Head of caudate nucleus (tissue), 42 donors: ENCODE measurements at places on chromosomes 12 and 14.

DNA sequence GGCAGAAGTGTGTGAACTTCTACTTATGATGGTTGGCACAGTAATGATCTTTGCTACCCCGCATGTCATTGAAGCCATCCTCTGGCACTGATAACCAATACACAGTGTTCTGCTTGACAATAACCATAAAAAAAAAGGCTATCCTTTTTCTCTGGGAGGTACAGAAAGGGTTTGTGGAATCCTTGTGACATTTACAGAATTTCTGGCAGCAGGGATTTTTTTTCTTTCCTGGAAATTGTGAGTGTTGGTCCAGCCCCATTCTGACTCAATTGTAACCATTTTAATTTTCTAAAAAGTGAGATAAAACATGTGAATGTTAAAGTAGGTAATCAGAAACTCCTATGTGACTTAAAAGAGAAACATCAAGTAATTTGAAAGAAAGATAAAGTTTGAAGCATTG, 943.8 kb downstream of the TMTC2 start:
- no peak for DNase-seq

DNA sequence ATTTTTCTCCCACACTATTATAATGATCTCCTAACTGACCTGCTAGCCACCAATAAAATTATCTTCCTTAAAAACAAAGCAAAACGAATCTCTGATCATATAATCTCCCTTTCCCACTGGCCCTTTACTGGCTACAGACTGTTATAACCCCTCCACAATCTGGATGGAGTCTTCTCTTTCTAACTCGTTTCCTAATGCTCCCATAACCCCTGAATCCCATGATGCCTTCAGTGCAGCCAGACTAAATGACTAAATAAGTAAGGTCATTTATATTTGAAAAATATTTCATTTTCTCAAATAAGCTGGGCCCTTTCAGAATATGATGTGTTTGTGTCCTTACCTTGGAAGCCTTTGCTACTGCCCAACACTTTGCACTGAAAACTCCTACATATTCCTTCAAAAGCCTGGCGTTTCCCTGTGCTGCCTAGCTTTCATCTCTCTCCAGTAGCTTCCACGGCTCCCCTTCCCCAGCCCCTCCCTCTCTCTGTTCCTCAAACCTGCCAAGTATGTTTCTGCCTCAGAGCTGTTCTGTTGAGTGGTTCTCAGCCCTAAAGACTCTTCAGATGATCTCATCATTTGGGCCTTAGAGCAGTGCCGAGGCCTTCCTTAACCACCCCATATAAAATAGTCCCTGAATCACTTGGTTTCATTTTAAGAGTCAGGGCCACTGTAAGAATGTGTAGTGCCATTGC, 91.7 kb downstream of the MYRFL start:
- no peak for DNase-seq

GRCh38 chr12:68276402-68276930, 23.1 kb upstream of the IL22 start:
- DNase-seq, result no peak

DNA sequence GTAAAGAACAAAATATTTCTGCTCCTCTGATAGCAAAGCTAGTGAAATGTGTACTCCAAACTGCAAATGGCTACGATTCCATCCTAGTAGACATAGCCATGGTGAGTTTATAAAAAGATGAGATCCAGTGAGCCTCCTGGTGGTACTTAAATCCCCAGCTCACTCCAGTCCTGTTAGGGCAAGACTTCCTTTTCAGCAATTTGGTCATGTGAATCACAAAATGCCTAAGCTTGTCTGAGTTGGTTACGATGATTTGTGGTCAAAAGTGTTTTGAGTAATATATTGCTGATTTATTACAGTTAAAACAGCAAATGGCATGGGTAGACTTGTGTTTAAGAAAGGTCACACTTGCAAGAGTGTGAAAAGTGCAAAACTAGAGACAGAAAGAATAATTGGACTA, 102.7 kb upstream of the NAV3 start:
- no peak for DNase-seq

DNA sequence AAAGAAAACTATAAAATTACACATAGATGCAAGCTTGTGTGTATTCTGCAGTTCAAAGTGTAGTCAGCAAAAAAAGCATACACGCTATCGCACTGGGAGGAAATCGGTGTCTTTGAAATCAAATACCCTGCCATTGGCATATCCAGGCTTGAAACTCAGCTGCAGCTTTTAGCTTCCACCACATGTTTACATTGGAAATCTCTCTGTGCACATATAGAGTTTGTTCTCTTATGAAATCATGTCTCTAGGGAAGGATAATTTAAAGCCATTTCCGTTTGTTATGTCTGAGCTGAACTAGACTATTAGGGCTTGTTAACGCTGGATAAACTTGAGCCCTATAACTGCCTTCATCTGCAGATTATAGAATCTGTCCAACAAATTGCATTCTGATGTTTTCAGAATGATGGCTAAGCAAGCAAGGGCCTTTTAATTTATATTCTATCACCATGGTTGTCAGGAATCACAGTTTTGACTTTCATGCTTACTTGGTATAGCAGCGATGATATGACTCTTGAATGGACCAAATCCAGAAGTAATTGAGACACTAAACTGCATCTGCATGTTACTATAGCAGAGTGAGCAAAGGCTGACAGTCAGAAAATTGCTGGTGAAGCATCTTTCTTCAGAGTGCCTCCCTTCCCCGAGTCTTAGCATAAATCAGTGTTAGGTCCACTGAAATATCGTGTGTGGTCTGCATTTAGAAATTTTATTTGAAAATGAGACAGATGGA, 442.8 kb downstream of the ZFP36L1 start:
- DNase-seq, result no peak

- DNase-seq, result no peak
Observed at GRCh38 chr14:94787092-94787491, 17.2 kb upstream of the GSC start.

- DNase-seq, result no peak
Observed at GRCh38 chr12:113273053-113273725, 51.9 kb downstream of the TPCN1 start.

DNA sequence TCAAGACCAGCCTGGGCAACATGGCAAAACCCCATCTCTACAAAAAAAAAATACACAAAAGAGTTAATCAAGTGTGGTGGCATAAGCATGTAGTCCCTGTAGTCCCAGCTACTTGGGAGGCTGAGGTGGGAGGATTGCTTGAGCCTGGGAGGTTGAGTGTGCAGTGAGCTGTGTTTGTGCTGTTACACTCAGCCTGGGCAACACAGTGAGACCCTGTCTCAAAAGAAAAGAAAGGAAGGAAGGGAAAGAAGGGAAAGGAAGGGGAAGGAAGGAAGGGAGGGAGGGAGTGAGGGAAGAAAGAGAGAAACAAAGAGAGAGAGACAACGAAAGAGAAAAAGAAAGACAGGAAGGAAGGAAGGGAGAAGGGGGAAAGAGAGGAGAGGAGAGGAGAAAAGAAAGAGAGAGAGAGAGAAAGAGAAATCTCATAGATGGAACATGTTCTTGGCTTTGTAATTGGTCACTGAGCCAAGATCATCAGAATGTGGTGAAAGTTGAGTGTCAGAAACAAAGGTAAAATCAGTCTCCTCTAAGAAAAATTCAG, 26.8 kb upstream of the NAP1L1 start:
- DNase-seq, result no peak

- DNase-seq, result no peak
Observed at GRCh38 chr12:56836800-56837663, 73.9 kb downstream of the HSD17B6 start.

- DNase-seq, result no peak
Observed at GRCh38 chr12:2796187-2796666, 1.5 kb downstream of the FKBP4 start.

- no peak for DNase-seq
Observed at GRCh38 chr14:68703093-68703492, 89.8 kb downstream of the ZFP36L1 start.

DNA sequence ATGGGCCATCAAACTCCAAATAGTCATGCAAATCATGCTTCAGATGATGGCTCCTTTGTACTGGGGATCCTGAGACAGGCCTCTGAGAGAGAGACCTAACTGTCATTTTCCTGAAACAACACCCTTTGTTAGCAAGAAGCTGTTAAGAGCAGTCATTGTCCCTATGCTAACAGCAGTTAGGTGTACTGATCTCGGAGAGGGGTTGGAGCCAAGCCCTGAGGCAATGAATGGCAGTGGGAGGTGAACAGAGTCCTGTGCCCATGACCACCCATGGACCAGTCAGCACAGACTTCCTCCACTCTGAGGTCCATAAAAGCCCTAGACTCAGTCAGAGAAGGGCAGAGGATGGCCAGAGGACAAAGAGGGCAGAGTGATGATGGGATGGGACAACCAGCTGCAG, 747.6 kb upstream of the LRFN5 start:
- DNase-seq, result no peak

DNA sequence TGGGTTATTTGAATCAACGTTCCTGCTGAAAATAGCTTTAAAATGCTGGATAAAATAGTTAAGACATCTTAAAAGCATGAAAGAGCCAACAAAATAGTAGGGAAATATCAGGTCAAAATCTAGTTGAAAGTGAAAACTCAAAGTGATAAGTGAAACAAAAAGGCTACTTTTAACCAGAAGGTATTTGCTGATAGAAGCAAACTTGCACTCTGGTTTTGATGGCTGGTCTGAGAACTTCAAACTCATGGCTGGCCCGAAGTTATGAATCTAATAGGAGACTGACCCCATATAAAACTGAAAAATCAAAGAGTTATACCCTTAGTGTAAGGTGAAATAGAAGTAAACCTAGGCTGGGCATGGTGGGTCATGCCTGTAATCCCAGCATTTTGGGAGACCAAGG, 66.3 kb upstream of the HOXC13 start:
- DNase-seq, result no peak

DNA sequence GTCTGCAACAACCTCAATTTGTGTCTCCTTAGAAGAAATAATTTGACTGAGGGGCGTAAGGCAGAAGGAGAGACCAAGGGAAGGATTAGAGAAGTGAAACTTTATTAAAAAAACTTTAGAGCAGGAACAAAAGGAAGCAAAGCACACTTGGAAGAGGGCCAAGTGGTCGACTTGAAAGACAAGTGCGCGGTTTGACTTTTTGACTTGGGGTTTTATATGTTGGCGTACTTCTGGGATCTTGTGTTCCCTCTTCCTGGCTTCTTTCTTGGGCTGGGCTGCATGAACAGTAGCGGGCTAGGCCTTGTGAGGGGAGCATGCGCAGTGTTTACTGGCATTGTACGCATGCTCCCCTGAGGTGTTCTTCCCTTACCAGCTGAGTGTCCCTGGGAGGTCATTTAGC, 369.3 kb upstream of the DCN start:
- peak; percentile 15 for DNase-seq

DNA sequence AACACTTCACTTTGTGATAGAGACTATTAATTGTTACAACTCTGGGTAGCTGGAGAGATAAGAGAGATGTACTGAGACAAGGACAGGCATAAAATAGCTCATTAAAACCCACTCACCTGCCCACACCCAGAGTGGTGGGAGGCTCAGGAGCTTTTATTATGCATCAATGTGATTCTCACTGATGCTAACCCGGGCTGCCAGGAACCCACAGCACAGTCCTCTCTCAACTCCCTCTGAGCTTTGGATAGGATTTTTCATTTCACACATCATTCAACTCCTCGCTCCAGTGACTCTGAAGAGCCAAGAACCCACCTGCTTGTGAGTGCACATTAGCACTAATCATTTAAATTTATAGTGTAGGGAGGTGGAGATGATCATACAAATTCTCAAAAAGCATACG, 827.9 kb downstream of the FLRT2 start:
- DNase-seq, result peak; percentile 64

GRCh38 chr12:93819050-93819491, 141.9 kb downstream of the CRADD start:
- DNase-seq, result peak; percentile 64

GRCh38 chr14:94769391-94770250, at the start of gene GSC:
TSS of gene GSC (minus strand) at chr14:94770113. CDS start at chr14:94770015, 98 bp downstream.
- no peak for DNase-seq

DNA sequence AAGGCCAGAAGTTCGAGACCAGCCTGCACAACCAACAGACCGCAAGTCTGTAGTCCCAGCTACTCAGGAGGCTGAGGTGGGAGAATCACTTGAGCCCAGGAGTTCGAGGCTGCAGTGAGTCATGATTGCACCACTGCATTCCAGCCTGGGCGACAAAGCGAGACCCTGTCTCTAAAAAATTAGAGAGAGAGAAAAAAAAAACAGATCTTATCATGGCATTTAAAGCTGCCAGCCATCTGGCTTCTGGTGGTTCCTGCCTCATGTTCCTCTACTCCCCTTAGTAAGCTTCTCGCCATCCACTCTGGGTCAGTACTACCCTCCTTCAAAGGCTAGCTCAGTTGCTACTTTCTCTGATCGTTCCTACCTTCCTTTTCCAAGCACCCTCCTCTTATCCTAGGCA, 16.1 kb downstream of the CLSTN3 start:
- DNase-seq, result no peak

DNA sequence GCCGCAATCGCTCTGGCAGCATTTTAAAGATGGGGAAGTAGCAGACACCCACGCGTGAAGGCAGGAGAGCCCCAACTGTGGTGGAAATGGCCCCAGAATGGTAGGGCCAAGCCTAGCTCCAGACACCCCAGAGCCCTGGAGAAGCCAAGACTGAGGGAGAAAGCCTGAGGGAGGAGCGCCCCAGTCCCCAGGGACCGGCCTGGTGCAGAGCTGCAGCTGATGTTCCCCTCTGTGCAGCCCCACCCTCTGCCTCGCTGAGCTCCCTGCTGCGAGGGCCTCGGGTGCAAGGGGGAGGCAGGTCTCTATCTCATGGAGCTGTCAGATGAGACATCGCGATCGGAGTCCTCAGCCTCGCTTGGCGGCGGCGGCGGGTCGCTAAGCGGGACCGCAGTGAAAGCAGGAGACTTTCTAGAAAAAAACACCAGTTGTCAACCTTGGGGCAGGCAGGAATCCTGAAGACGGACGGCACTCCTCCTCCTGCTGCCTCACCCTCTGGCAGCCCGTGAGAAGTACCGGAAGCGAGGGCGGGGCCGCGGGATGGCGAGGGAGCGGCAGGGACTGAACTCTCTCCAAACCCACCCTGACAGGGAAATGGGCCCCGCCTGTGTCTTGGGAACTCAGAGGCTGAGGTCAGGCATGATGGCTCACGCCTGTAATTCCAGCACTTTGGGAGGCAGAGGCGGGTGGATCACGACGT, 6.0 kb downstream of the GAPDH start:
- no peak for DNase-seq

- DNase-seq, result no peak
Observed at GRCh38 chr14:98665007-98665406, 607.0 kb downstream of the BCL11B start.

- no peak for DNase-seq
Observed at GRCh38 chr12:2099595-2099994, 46.8 kb downstream of the CACNA1C start.

- no peak for DNase-seq
Observed at GRCh38 chr12:41407232-41407799, 219.2 kb downstream of the PDZRN4 start.

DNA sequence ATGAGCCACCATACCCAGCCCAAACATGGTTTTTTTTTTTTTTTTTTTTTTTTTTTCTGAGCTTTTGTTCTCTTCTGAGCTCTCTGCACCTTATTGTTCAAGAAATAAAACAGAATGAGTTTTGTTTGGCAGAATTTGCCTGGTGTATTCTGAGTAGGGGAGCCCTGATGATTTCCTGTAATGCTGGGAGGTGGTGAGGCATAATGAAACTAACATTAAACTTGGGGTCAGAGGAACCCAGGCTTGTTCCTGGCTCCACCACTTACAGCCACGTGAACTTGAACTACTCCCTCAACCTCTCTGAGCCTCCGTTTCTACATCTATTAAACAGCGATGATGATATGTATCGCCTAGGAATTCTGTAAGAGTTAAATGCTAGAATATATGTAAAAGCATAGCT, 276.3 kb upstream of the CRY1 start:
- DNase-seq, result no peak
